Activated CD4-positive, alpha-beta memory T cell treated with anti-CD3 and anti-CD28 coated beads for 36 hours (primary cell): ENCODE measurements at places on chromosomes 3 and 15. TPM values are rescaled to one million over a fixed set of nuclear protein-coding genes. Genes with fewer than 3 reads are reported as not detected.

DNA sequence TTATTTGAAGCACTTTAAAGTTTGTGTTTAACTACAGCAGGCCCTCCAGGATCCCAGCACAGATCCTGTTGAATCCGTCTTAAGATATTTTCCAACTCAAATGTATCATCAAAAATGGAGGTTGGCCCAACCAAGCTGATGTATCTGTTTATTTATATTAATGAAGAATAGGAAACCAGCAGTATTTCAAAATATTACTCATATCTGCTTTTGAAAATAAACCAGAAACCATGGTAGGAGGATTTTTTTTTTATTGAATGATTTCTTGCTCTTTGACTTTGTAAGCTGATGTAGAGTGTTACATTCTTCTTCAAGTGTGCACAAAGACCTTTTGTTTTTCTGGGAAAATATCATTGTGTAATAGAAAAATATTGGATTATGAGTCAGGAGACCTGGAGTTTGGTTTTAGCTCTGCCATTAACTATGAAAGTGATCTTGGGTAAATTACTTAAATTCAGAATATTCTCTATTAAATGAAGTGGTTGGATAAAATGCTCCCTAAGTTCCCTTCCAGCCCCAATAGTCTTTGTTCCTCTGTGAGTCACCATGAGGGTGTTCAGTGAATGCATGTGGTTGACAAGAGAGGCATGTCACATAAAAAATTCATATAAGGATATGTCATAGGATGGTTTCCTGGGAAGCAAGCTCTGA lies 221.3 kb upstream of the GAP43 start:
- DNase-seq: no peak
- H3K4me3 ChIP-seq: no peak overlapping the region
- H3K36me3 ChIP-seq: no peaks in the 10 kb centered on the region
- no peak overlapping the region for H3K27ac ChIP-seq

The LCMT2 gene
- 7.7 TPM for total RNA-seq

- DNase-seq: no peak
- H3K27me3 ChIP-seq: no peaks in the 10 kb centered on the region
- H3K36me3 ChIP-seq: no peaks in the 10 kb centered on the region
Measured at GRCh38 chr3:12980596-12981290, 92.5 kb downstream of the IQSEC1 start.

DNA sequence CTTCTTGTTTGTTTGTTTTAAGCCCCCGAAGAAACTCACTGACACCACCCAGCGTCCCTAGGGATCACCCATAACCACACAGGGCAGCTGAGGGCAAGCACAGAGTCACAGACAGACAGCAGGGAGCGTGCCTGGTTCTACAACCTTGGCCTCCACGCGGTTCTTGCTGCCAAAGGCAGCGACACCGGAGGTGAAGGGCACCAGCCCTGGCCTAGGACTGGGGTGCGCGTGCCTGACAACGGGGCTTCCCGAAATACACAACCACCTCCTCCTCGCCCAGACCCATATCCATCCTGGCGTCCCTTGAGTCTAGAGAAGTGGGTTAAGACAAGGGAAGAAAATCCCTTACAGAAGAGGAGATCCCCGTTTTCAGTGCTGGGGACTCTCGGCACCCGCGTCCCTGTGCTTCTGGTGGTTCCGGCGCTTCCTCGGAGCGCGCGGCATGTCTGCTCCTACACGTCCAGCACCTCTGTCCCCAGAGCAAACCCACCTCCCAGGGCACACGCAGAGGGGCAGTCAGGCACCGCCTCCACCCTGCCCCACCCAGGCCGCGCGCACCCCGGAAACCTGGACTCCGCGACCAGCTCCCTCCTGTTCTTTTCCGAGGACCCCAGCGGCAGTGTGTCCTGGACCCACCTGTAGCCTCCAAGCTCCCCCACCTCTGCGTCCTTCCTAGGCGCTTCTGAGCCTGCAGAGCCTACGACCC lies 911 bp downstream of the RFTN1 start:
- H3K4me1 ChIP-seq: peaks cover 73% of the 10 kb centered on the region
- peak overlapping the region; percentile 94 for H3K4me3 ChIP-seq
- peaks cover 21% of the 10 kb centered on the region for H3K36me3 ChIP-seq

- peaks cover 19% of the 10 kb centered on the region for H3K36me3 ChIP-seq
- H3K4me3 ChIP-seq: peak overlapping the region; percentile 20
- no peaks in the 10 kb centered on the region for H3K27me3 ChIP-seq
Measured at GRCh38 chr15:90818251-90819210, 49.9 kb upstream of the FURIN start.

The PCCB gene
- total RNA-seq: 54.5 TPM

- H3K4me3 ChIP-seq: no peak overlapping the region
- H3K27ac ChIP-seq: no peak overlapping the region
- no peak for DNase-seq
- H3K27me3 ChIP-seq: peaks cover 22% of the 10 kb centered on the region
- peaks cover 4% of the 10 kb centered on the region for H3K4me1 ChIP-seq
Measured at GRCh38 chr3:122913539-122914100, 113.9 kb downstream of the SEMA5B start.

DNA sequence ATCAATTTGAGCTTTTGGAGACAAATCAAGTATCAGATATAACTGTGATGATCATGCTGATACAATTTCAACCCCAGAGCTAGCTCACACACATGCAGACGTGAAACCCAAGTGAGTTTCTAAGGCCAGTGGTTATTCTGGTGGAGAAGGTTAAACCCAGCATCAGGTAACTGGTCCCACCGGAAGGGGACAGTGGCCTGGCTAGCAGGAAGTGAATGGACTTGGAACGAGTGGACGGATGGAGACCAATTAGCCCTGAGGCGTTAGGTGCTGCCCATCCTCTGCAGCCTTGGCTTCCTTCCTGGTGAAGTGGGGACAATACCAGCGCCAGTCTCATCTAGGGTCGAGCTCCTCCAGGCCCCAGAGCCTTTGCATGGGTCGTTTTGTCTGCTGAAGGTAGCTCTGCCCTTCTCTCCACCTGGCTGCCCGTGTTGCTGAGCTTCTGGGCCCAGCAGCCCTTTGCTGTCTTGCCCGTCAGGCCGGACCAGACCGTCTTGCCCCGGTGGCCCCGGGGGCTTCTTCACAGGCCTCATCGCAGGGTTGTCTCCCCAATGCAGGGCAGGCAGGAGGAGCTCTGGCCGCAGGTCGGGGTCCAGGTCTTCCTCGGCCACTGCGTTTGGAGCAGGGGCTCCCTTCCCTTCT lies 915 bp upstream of the KCTD6 start:
- peak overlapping the region; percentile 36 for H3K27ac ChIP-seq
- peak overlapping the region; percentile 37 for H3K4me3 ChIP-seq
- peaks cover 3% of the 10 kb centered on the region for H3K27me3 ChIP-seq

The CLPX gene
- total RNA-seq: 58.8 TPM
